ENCODE measurements at places on chromosomes 12 and 14. TPM values are rescaled to one million over a fixed set of nuclear protein-coding genes. Genes with fewer than 3 reads are reported as not detected.

The ST8SIA1 gene
- total RNA-seq: not detected

The BAZ1A gene
- 10.5 TPM for total RNA-seq

The SAMD4A gene
- 15.3 TPM for total RNA-seq

The ADCY6 gene
- total RNA-seq: 38.6 TPM

The TSFM gene
- 9.2 TPM for total RNA-seq

The DAO gene
- total RNA-seq: not detected

The OTOGL gene
- total RNA-seq: 0.33 TPM

The SLC17A8 gene
- not detected for total RNA-seq

DNA sequence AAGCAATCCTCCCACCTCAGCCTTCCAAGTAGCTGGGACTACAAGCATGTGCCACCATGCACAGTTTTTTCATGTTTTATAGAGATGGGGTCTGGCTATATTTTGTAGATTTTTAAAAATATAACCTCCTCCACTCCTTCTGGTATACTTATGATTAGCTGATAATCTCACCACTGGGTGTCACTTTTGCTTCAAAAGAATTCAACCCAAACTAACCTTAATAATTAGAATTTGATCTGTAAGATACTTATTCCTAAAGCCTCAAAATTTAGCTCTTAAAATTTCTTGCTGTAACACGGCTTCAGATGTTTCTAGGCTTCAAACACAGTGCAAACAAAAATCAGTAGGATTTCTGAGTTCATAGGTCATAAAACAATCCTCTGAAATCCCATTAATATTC, 130.3 kb downstream of the CEP83 start:
- H3K4me1 ChIP-seq: no peaks in the 10 kb centered on the region
- no peak overlapping the region for H3K4me3 ChIP-seq
- no peaks in the 10 kb centered on the region for H3K36me3 ChIP-seq
- no peak overlapping the region for H3K27ac ChIP-seq

DNA sequence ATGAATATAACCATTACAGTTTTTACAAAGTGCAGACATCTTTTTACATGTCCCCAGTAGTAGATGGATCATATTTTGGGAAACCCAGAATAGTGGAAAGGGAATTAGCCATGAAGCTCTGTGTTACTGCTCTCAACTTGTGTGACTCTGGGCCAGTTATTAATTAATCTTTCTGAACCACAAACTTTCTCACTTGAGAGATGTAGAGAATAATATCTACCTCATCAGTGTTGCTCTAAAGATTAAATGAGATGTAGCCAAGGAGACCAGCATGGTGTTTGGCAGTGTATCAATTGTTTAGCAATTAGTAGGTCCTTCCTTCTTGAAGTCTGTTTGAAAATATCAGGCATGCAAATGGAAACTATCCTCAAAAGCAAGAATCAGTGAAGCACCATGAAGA, 169.2 kb downstream of the TMTC2 start:
- H3K4me1 ChIP-seq: peaks cover 10% of the 10 kb centered on the region
- no peak overlapping the region for H3K4me3 ChIP-seq
- no peak overlapping the region for H3K27ac ChIP-seq
- no peaks in the 10 kb centered on the region for H3K36me3 ChIP-seq
- no peaks in the 10 kb centered on the region for H3K27me3 ChIP-seq
- no peak for DNase-seq

- H3K36me3 ChIP-seq: no peaks in the 10 kb centered on the region
- no peak overlapping the region for H3K4me3 ChIP-seq
- H3K27ac ChIP-seq: no peak overlapping the region
- no peaks in the 10 kb centered on the region for H3K4me1 ChIP-seq
- H3K27me3 ChIP-seq: no peaks in the 10 kb centered on the region
Observed at GRCh38 chr12:87310126-87310525, 719.1 kb downstream of the C12orf50 start.

DNA sequence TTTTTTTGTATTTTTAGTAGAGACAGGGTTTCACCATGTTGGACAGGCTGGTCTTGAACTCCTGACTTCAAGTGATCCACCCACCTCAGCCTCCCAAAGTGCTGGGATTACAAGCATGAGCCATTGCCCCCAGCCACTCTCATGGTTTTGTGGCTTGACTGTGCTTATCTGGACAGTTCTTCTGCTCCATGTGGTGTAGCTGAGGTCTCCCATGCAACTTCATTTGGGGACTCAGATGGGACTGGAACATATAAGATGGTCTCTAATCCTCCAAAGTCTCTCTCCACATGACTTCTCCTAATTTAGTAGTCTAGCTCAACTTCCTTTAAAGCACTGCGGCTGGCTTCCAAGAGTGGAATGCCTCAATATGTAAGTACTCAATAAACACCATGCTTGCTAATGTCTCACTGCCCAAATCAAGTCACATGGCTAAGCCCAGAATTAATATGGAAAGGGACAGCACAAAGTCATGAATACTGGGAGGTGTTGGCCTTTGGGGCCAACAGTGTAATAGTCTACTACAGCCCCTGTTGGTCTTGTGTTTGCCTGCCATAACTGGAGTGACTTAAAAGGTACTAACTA, 7.4 kb downstream of the INHBC start:
- no peak for DNase-seq
- H3K4me3 ChIP-seq: no peak overlapping the region

DNA sequence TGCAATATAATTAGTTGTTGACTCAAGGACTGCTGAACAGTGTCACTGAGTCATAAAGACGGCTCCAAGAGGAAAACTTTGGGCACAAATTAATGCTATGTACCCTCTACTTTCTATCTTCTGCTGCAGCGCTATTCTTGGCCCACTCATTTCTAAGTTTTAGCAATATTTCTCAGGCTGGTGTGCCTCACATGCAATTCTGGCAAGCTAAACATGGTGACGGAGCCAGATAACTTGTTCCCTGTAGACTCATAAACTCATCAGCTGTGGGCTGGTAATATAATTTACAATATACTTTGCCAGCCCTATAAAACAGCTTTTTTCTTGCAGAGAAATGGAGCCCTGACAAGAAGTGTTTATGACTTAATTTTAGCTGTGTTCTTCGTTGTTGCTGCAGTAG, 615.1 kb downstream of the NRXN3 start:
- no peaks in the 10 kb centered on the region for H3K4me1 ChIP-seq
- no peak for DNase-seq
- no peak overlapping the region for H3K27ac ChIP-seq
- no peak overlapping the region for H3K4me3 ChIP-seq

GRCh38 chr14:65224799-65225198, 122.5 kb upstream of the MAX start:
- peaks cover 71% of the 10 kb centered on the region for H3K4me1 ChIP-seq
- H3K4me3 ChIP-seq: no peak overlapping the region
- no peaks in the 10 kb centered on the region for H3K27me3 ChIP-seq

- H3K4me1 ChIP-seq: peaks cover 8% of the 10 kb centered on the region
- no peaks in the 10 kb centered on the region for H3K36me3 ChIP-seq
- H3K27ac ChIP-seq: no peak overlapping the region
- DNase-seq: no peak
Observed at GRCh38 chr14:61875483-61875882, 113.3 kb downstream of the SNAPC1 start.

DNA sequence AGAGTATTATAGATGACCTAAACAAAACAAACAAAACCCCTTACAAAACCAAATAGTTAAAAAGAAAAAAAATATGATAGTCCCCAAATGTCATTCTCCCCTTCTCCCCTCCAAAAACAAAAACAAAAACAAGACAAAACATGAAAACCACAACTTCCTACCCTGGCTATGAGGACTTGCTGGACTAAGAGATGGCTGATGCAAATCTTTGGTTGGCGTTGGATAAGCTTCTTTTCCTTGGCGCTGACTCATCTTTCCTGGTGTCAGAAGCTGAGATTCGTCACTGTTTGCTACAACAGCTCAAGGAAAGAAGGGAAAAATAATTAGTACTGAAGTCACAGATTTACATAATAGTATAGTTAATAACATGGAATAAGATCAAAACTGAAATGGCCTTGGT, 102.5 kb upstream of the BBS10 start:
- DNase-seq: no peak
- H3K4me3 ChIP-seq: no peak overlapping the region
- H3K27me3 ChIP-seq: no peaks in the 10 kb centered on the region
- no peak overlapping the region for H3K27ac ChIP-seq
- no peaks in the 10 kb centered on the region for H3K36me3 ChIP-seq
- no peaks in the 10 kb centered on the region for H3K4me1 ChIP-seq

DNA sequence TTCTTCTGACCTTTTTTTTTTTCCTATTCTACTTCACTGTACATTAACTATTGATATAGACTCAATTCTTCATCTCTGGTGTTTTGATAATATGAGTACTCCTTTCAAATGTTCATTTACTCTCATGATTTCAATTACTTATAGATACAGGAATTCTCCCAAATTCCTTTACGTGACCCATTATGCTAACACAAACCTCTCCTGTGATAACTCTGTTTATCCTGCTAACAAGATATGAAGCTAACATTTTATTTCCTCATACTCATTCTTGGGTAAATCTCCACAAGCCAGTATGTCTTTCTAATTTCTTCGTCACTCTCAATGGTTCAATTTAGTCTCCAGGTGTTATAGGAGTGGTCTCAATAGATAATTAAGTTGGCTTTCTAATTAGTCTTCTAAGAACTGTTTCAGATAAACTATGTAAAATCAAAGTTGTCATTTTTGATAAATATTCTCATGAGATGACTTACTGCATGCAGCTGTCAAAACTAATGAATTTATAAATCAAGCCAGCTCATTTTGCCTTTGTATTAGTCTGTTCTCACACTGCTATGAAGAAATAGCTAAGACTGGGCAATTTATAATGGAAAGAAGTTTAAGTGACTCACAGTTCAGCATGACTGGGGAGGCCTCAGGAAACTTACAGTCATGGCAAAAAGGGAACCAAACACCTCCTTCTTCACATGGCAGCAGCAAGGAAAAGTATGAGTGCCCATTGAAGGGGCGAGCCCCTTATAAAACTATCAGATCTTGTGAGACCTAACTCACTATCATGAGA, 130.6 kb upstream of the MYF6 start:
- no peak overlapping the region for H3K27ac ChIP-seq
- no peak for DNase-seq
- no peak overlapping the region for H3K4me3 ChIP-seq
- no peaks in the 10 kb centered on the region for H3K4me1 ChIP-seq
- no peaks in the 10 kb centered on the region for H3K27me3 ChIP-seq

DNA sequence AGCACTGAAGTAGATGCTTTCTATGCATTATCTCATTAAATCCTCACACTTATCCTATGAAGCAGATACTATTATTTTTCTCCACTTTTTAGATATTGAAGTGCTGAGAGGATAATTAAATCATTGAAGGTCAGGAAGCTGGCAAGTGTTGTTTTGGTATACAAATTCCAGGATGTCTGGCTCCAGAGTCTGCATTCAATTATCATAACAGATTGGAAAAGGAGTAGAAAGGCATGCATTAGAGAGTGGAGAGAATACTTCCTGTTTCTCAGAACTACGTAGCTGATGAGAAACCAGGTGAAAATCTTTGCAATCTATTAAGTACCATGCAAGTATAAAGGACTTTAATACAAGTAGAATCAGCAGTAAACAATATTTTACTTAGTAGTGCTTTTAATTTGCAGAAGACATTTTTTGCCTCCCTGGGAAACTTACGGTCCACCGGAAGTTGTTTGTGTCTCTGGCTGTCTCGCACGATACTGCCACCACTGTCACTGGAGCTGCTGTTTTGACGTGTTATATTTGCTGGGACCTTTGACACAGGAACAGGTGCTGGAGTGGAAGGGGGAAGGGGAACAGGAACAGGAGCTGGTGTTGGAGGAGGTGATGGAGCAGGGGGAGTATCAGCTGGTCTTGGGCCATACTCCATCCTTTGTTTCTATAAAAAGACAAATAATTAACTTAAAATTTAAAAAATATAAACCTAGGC, 158.0 kb downstream of the EPS8 start:
- H3K36me3 ChIP-seq: no peaks in the 10 kb centered on the region
- no peak overlapping the region for H3K4me3 ChIP-seq
- H3K4me1 ChIP-seq: peaks cover 5% of the 10 kb centered on the region
- H3K27me3 ChIP-seq: no peaks in the 10 kb centered on the region

Data from body of pancreas (tissue), 4 donors.